ENCODE measurements at places on chromosomes 4 and X. TPM values are rescaled to one million over a fixed set of nuclear protein-coding genes. Genes with fewer than 3 reads are reported as not detected.

- no peaks in the 10 kb centered on the region for H3K36me3 ChIP-seq
- no peak for DNase-seq
- no peaks in the 10 kb centered on the region for H3K27me3 ChIP-seq
- H3K27ac ChIP-seq, result no peak overlapping the region
- no peak overlapping the region for H3K4me3 ChIP-seq
Observed at GRCh38 chr4:128565565-128566186, 243.8 kb upstream of the JADE1 start.

The CENPVL2 gene
- not detected for total RNA-seq

DNA sequence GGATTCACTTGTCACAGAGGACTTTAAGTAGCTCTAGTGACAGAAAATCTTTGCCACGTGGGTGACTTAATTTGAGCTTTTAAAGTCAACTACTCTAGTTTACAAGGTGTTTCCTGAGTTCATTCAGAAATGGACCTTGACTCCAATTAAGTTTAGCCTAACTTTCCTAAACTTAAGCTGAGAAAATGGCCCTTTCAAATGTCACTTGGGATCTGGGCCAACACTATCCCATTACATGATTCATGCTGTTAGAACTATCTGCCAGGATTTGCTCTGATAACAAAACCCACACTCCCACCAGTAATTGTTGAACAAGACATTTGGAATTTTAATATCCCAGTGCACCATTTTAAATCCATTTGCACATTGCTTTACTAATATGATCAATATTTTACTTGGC lies 40.8 kb downstream of the C4orf46 start:
- no peak overlapping the region for H3K4me3 ChIP-seq
- no peak for DNase-seq
- no peaks in the 10 kb centered on the region for H3K4me1 ChIP-seq
- no peaks in the 10 kb centered on the region for H3K36me3 ChIP-seq
- H3K27me3 ChIP-seq, result no peaks in the 10 kb centered on the region
- no peak overlapping the region for H3K27ac ChIP-seq

The PDLIM5 gene
- 117 TPM for total RNA-seq

DNA sequence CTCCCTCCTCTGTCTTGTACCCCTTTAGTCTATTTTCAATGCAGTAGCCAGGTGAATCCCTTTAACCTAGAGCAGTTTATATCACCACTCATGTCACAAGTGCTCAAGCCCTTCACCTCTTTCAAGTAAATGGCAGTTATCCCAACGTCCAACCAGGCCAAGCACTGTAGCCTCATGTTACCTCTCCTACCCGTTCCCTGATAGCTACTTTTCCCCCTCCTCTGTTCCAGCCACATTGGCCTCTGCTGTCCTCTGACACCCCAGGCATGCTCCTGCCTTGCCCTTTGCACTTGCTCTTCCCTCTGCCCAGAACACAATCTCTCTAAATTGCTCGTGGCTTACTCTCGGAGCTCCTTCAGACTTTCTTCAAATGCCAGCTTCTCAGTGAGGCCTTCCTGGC lies 15.2 kb downstream of the GUCY1B1 start:
- peaks cover 9% of the 10 kb centered on the region for H3K4me1 ChIP-seq
- H3K27ac ChIP-seq, result no peak overlapping the region
- no peaks in the 10 kb centered on the region for H3K27me3 ChIP-seq
- H3K4me3 ChIP-seq, result no peak overlapping the region
- DNase-seq, result no peak

- H3K27me3 ChIP-seq, result no peaks in the 10 kb centered on the region
- DNase-seq, result no peak
Observed at GRCh38 chr4:139246166-139246565, 33.9 kb downstream of the MGARP start.

The CPZ gene
- total RNA-seq, result 2.2 TPM

The TDO2 gene
- not detected for total RNA-seq

GRCh38 chrX:12868747-12869146 lies 1.9 kb downstream of the TLR7 start:
- no peaks in the 10 kb centered on the region for H3K4me1 ChIP-seq
- no peaks in the 10 kb centered on the region for H3K27me3 ChIP-seq
- no peak overlapping the region for H3K4me3 ChIP-seq
- no peak overlapping the region for H3K27ac ChIP-seq
